ENCODE measurements at places on chromosomes 7 and 10.

DNA sequence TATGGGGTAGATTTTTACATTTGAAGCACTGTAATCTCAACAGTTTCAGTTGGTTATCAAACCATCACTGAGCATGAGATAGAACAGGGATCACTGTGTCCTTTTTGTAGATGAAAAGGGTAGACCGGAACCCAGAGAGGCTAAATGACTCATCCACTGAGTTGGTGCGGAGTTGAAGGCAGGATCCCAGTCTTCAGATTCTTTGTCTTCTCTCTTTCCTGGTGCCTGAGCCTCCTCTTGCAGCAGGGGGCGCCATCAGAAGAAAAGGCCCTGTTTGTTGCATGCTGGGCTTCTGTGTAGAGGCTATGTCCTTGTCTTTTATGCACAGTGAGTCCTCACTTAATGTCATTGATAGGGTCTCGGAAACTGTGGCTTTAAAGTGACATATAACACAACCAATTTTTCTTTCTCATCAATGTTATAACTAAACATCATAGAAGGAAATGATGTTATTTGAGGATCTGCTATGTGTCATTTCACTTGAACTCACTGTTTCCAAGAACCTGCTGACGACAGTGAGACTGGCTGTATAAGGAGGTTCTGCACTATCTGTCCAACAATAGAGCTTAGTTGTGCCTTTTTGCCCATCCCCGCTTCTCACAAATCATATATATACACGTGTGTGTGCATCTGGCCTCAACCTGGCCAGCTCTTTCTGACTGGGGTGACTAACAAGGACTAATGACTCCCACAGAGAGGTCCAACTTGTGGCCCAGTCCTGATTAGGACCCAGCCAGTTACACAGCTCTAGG is 14.3 kb downstream of the ZNF282 start:
- peak; percentile 31 for DNase-seq

- DNase-seq = no peak
These were observed 12.0 kb upstream of the GSAP start for GRCh38 chr7:77427996-77428603.

- no peak for DNase-seq
These were observed 18.1 kb downstream of the VIPR2 start for GRCh38 chr7:159126311-159127260.

GRCh38 chr10:15200626-15201025 is 32.1 kb upstream of the NMT2 start:
- no peak for DNase-seq

GRCh38 chr7:156064971-156065386 is 252.7 kb upstream of the SHH start:
- DNase-seq = no peak

- DNase-seq = no peak
These were observed 39.5 kb downstream of the RSU1 start for GRCh38 chr10:16777473-16778370.

All from upper lobe of left lung (tissue), 6 donors.